ENCODE measurements at places on chromosomes 12 and 14. TPM values are rescaled to one million over a fixed set of nuclear protein-coding genes. Genes with fewer than 3 reads are reported as not detected.

GRCh38 chr14:22448035-22448904 is 140.8 kb downstream of the DAD1 start:
- DNase-seq = no peak

DNA sequence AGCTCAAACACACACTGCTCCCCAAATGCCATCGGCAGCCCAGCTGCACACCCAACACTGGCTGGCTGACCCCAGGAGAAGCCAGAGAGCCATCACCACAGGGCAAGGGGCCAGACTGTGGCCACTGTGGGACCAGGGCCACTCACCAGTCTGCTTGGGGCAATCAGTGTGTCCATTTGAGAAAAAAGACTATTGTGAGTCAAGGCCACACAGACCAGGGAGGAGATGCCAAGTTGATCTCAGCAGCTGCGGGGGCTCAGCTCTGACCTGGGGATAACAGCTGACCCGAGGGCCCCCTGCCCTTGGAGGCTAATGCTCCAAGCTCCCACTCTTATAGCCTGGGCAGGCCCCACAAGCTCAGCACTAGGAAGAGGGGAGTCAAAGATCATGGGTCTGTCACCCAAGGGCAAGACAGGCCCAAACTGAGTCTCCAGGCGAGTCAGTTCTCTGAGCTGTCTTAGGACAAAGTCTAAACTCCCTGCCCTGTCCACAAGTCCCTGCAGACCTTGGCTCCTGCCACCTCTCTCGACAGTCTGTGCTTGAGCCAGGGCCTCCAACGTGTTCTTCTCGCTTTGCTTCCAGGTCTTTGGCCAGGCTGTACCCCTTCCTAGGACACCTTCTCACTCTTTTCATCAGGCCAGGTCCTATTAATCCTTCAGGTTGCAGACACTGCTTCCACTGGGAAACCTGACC is 30.1 kb upstream of the PNMA1 start:
- DNase-seq = no peak

DNA sequence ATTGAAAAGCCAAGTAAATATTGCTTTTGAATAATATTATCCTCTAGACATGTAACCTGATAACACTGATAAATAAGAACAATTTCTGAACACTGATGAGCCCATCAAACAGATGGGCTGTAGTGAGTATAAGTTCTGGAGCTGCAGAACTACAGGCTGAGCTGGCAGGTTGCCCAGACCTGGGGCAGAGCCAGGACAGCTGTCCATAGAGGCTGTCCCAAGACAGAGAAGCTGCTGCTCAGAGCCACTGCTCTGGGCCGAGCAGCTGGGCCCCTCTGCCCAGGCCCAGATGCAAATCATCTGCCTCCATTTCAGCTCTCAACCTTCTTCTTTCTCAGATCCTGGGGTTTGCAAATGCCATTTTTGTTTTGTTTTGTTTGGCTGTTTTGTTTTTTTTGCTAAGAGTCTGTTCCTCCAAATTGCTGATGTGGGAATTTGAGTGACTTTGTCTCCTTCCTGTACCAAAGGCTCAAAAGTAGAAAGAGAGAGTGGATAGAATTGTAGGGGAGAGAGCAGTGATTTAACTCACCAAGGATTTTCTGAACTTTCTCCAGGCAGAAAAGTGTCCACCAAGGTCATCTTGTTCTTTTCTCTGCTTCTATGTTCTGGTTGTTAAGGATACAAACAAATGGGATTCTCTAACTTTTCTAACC is 4.0 kb upstream of the TESPA1 start:
- no peak for DNase-seq

DNA sequence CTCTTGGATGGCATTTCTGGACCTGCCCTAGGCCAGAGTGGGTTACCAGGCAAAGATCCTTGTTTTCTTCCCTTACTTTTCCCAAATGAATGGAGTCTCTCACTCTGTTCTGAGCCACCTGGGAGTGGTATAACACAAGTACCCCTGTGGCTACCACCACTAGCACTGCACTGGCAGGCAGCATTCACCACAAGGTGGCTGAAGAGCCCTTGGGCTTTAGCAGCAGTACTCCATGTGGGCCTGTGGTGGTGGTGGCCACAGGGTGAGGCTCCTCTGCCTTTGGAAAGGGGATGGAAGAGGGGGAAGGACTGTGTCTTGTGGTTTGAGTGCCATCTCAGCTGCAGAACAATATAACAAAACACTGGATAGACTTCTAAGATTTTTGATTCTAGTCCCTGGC is 38.1 kb upstream of the LMNTD1 start:
- no peak for DNase-seq

- DNase-seq = no peak
Observed at GRCh38 chr12:88035907-88036289, 6.7 kb upstream of the C12orf50 start.

DNA sequence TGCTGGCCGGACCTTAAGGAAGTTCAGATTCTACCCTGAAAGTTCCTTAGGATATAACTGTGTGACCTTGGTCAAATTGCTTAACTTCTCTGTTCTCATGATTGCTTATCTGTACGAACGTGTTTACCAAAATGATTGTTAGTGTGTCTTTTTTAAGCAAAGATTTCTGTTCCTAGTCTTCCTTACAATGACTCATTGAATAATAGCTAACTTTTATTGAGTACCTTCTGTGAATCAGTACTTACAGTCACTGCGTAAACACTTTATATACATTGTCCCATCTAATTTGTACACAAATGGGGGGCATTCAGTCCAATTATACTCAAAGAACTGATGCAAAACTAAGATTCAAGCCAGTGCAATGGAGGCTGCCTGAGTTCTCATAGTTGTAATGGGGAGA is 4.2 kb upstream of the TMEM30B start:
- DNase-seq = no peak

DNA sequence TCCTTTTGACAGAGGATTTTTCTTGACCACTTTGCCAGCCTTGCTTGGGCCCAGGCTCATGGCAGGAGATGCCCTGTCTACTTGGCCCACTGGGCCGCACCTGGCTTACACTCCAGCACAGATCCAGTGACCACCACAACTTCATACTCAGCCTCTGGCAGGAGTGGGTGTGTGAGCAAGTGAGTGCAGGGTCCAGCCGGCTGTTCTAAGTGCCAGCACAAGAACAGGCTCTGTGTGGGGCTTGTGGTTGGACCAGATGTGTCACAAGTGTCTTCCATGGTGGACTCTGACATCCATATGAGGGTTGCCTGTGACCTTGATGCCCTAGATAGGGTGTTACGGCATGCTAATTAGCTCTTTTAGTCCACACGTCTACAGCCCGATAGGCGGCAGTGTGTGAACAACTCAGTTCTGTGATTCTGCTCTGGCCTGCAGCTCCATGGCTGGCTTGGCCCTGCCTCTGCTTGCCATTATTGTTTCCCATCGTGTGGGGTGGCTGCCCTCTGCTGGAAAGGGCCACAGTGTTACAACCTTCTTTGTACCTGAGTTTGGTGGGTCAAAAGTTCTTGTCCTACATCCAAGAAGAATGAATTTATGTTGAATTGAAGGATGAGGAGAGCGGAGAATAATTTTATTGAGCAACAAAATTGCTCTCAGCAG is 1089.1 kb downstream of the SLC6A15 start:
- peak; percentile 2 for DNase-seq

DNA sequence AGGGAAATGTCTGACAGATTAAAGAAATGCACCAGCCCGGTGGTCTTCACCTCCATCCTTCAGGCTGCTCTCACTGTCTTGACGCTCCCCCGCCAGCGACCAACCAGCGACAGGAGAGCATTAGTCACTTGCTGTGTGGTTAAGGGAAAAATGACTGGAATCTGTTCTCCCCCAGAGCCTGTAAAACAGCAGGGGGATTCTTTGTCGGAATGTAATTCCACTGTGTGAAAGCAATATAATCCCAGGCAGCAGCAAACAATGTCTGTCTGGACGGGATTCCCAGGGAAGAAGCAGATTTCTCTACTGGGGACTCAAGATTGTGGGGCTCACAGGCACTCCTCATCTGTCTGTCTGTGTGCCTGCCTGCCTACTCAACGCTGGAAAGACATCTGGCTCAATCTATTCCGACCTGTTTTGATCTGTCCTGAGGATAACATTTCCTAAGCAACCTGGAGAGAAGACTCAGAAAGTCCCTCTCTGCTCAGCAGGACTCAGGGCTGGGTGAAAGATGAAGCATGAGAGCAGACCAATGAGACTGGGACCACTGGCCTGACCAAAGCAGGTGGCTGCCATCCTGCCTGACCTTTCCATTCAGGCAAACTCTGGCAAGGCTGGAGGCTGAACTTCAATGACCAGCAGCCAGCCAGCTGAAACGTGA is 54.6 kb downstream of the NUAK1 start:
- DNase-seq = no peak

- DNase-seq = no peak
Observed at GRCh38 chr12:73514672-73515071, 1023.0 kb upstream of the ATXN7L3B start.

- no peak for DNase-seq
Observed at GRCh38 chr12:16611146-16611545, 5.2 kb upstream of the LMO3 start.

GRCh38 chr12:93109551-93110203 is 180.6 kb upstream of the EEA1 start:
- DNase-seq = no peak

DNA sequence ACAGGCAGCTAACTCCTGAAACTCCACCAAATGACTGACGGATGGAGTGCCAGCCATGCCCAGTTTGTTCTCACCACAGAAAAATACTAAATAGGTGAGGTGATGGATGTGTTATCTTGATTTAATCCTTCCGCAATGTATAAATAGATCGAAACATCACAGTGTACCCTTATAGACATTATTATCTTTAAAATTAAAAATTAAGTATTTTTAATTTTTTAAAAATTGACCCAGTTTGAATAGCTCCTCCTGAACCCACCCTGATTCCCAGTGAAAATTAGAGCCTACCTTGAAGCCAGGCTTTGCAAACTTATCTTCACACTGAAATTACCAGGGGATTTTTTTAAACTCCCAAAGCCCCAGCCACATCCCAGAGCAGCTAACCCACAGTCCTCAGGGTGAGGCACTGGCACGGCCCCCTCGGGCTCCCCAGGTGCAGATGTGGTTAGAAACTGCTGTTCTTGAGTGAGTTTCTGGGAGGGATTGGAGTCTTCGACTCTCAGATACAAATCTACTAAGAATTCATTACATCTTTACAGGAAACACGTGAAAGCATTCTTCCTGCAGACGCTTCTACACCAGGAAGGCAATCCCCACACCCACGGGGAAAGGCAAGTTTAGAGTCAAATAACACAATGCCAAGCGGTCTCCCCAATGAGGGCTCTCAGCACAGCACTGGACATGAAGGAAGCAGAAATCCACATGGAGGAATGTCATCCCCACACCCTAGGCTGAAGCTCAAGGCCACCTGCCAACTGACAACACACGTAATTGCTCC is 126.4 kb downstream of the RIMBP2 start:
- DNase-seq = no peak

DNA sequence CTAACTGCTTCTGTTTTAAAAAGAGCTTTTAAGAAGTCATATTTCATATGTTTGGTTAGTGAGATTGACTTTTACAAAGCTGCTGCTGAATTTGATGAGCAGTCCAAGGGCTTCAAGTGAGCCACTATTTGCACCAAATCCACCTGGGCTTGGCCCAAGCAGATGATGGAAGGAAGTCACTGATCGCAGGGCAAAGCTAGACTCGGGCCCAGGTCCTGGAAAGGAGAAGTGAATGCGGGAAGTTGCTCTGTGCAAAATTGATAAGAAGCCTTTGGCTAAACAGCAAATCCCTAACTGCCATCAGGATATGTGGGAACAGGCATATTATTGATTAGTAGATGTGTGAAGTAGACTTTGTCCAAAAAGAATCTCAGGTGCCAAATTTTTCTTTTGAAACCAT is 30.5 kb downstream of the PLXNC1 start:
- DNase-seq = no peak

DNA sequence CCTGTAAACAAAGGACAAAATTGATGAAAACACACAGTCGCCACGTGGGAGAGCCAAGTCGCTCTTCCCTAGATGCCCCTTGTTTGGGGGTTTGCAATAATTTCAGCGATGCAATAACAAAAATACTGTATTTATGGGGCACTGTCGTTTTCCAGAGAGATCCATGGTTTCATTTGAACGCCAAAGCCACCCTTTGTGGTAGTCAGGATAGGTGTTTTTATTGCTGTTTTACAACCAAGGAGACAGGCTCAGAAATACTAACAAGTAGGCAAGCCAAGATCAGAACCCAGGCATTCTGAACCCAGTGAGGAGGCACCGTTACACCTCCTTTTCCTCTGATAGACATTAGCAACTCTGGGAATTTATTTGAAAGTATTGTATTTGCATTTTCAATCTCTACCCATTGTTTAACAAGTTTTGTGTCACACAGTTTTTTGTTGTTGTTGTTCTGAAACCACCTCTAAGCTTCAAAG is 831 bp upstream of the BTBD7 start:
- no peak for DNase-seq

GRCh38 chr12:43858096-43858495 is 22.2 kb downstream of the TMEM117 start:
- DNase-seq = no peak

GRCh38 chr12:125395583-125396215 is 330.5 kb downstream of the AACS start:
- no peak for DNase-seq

DNA sequence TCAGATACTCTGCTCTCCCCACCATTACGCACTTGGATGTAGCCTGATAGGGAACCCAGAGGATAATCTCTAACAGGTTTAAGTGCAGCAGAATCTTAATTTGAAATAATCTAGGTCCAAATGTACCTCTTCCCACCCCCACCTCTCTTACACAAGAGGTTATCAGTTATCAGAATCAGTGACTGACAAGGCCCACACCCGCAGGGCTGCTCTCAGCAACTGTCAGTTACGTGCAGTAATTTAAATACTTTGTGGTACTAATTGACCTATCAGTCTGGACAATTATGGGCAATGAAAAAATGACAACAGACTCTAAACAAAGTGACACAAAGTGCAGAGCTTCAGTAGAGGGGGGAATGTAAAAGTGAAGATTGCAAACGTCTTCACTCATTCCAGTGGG is 74.0 kb downstream of the CLIP1 start:
- DNase-seq = no peak

- DNase-seq = no peak
Observed at GRCh38 chr12:11916771-11917170, 154.0 kb upstream of the BCL2L14 start.

DNA sequence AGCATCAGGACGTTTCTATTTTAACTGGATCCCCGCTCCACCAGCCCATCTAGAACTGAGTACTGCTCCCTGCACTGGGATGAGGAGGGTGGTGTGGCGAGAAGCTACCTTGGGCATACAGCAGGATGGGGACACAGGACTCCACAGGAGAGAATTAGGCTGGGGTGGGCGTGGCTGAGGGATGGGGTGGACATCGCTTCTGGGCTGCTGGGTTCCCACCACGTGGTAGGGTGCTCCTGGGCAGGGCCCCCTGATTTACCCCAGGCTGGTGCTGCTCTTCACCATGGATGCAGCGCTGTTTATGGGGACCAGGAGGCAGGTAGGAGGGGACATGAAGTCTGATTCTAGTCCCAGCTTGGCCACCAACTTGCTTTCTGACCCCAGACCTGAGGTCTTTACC is 41.9 kb downstream of the VDR start:
- no peak for DNase-seq

LMO3 gene
- polyA plus RNA-seq = not detected

PPFIA2 gene
- polyA plus RNA-seq = not detected

OTX2 gene
- polyA plus RNA-seq = not detected

RAB35 gene
- polyA plus RNA-seq = 21.0 TPM

CMA1 gene
- not detected for polyA plus RNA-seq

GRIP1 gene
- polyA plus RNA-seq = 0.58 TPM

SLCO1A2 gene
- polyA plus RNA-seq = not detected

ACYP1 gene
- polyA plus RNA-seq = 17.9 TPM

IFNG-AS1 gene
- 2.2 TPM for polyA plus RNA-seq

SRSF5 gene
- polyA plus RNA-seq = 1,397 TPM

SRP54 gene
- 37.4 TPM for polyA plus RNA-seq

Data from naive thymus-derived CD4-positive, alpha-beta T cell (primary cell).